ENCODE measurements at places on chromosomes 7 and 10.

DNA sequence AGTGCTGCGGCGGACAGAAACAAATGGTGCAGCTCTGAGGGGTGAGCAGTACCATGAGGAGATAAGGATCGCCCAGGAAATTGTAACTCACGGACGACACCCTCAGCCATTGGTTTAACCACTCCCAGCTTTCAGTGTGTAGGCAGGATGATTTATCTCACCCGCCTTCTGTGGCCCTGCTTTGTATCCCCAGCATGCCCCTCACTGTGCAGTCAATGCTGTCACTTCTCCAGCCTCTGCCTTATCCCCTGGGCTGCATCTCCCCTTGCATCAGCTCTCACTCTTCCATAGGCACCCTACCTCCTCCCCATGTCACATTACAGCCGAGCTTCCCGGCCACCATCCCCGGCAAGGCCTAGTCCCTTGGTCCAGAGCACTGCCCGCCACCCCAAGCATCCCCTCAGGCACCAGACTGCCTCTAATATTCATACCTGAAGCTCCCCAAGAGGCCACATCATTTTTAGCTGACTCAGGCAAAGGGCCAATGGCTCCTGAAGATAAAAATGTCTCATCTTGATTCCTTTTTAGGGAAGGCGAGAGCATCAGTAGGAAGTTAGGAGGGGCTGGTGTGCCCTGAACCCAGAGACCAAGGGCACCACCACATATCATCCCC is 77.1 kb downstream of the CARD11 start:
- DNase-seq = no peak

DNA sequence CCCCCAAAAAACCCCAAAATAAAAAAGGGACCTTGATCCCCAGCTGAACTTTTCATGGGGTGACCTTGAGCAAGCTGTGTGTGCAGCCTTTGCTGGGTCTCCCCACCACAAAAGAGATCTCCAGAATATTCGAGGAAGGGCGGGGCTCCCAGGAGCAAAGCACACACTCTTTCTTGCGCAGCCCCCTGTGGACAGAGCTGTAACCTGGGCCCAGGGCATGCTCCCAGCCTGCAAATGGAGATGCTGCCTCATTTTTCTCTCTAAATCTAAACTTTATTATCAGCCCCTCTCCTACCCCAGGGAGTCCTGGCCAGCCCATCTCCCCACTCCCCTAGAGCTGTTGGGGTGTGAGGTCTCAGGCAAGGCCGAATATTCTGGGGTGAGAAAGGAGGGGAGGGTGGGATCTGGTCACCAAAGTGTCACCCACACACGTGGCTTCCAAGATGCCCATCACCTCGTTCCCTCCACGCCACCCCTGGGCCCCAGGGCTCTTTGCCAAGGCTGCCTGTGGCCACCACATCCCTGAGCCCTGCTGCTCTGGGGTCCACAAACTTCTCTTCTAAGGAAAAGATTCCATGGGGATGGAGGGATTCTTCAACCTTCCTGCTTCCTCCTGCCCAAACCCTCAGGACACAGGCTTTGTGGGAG is 1.7 kb upstream of the CALML3 start:
- no peak for DNase-seq

- no peak for DNase-seq
These were observed 3.1 kb upstream of the SMURF1 start for GRCh38 chr7:99146979-99147378.

- DNase-seq = no peak
These were observed 13.9 kb downstream of the TET1 start for GRCh38 chr10:68574051-68574450.

DNA sequence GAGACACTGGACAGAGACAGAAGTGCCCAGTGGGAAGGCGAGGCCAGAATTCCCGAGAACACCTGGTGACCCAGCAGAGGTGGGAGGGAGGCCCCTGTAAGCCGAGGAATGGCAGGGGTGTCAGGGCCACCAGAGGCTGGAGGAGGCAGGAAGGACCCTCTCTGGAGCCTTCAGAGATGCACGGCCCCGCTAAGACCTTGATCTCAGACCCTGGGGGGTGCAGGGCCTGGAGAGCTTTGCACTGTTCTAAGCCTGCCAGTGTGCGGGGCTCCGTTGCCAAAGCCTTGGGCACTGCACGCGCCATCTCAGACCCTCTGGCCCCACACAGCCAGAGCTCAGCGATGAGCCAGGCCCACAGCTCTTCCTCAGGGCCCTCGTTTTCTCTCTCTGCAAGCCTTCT is 557.1 kb downstream of the PTPRN2 start:
- no peak for DNase-seq

- no peak for DNase-seq
These were observed 27.9 kb upstream of the SLC35G1 start for GRCh38 chr10:93865794-93866425.

DNA sequence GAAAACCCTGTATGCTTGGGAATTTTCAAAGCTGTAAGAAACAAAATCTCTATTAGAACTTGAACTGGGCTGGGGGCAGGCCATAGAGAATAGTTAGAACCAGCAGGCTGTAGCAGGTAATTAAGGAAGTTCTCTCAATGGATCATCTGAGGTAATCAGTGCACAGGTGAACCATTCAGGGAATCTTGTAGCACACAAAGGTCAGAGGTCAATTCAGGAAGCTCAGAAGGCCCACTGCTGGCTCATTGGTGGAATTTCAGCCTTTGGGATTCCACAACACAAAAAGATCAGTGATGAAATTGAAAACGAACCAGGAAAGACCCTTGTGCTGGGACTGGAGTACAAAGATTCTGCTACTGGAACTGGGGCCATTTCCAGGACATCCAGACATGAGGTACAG is 82.0 kb downstream of the TMEM168 start:
- no peak for DNase-seq

GRCh38 chr7:75776295-75776971 is 4.4 kb upstream of the CCL26 start:
- DNase-seq = peak; percentile 65

DNA sequence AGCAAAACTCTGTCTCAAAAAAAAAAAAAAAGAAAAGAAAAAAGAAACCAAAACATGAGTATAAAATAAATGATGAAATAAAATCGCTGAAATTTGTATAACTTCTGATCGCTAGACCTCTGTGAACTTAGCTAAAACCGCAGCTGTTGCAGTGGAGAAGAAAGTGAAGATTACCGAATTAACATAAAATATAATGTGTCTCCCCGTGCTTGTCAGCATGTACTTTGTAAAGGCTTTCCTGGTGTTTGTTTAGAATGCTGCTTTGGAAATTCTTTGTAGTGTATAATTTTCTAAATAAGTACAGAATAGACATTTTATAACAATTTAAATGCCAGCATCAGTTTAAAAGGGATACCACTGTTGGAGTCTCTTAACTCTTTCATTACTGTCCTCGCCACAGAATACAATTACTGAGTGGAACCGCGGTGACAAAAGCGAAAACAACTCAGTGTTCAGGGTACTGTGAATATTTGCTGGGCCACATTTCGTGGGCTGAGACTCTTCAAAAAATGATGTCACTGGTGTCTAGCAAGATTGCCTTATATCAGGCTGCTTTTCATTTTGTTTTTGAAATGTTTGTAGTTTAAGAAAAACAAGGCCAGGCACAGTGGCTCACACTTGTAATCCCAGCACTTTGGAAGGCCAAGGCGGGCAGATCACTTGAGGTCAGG is 167.7 kb downstream of the NSUN6 start:
- DNase-seq = no peak

DNA sequence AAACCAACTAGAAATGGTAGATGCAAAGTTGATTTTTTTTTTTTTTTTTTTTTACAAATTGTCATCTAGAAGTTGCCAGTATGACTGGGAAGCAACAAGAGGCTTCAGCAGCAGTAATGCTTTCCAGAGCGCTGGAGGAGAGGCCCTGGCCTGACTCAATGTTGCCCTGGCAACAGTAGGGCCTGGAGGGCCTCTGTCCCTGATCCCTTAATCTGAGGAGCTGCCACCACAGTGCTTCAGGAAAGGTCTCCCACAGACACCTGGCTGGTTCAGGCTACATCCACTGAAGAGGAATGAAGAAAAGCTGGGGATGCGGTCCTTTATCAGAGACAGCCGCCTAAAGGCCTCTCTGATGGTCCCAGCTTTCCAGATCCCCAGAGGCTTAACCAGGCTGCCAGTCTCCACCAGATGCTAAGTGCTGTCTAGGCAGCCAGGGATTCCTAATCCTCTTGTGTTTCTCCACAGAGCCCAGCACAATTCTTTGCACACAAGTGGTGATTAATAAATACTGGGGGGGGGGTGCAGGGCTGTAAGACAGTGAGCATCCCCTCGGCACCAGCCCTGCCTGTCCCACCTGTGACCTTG is 33.7 kb downstream of the ZNF777 start:
- DNase-seq = no peak

DNA sequence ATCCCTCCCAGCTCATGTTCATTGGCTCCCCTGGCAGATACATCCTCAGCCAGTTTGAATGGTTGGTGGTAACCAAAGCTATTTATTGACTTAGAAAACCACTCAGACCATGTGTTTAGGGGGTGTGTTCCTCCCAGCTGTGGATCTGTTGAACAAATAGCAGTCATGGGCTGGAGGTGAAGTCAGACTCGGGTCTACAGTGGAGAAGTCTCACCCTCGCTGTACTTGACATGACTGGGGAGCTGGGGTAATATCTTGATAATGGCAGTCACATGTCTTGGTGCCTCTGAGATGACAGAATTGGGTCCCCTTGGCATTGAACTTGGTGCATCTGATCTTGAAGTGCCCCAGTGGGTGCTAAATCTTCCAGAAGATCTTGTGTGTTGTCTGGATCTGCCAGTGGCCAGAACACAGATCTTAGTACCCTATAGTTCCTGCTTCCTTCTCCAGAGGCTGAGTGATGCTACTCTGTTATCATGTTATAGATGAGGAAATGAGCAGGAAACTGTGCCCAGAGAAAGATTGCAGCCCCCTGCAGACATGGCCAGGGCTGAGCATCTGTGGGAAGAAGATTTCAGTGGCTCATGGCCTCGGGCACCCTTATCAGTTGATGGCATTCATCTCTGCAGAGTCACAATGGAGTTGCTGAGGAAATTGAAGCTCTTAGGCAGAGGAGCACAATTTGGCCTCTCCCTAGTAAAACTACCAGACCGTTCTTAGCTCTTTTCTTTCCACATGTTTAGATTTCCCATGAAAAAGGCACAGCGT is 50.4 kb downstream of the ADRA2A start:
- no peak for DNase-seq

- DNase-seq = peak; percentile 85
These were observed 33.0 kb downstream of the MAGI2 start for GRCh38 chr7:79420464-79420863.

DNA sequence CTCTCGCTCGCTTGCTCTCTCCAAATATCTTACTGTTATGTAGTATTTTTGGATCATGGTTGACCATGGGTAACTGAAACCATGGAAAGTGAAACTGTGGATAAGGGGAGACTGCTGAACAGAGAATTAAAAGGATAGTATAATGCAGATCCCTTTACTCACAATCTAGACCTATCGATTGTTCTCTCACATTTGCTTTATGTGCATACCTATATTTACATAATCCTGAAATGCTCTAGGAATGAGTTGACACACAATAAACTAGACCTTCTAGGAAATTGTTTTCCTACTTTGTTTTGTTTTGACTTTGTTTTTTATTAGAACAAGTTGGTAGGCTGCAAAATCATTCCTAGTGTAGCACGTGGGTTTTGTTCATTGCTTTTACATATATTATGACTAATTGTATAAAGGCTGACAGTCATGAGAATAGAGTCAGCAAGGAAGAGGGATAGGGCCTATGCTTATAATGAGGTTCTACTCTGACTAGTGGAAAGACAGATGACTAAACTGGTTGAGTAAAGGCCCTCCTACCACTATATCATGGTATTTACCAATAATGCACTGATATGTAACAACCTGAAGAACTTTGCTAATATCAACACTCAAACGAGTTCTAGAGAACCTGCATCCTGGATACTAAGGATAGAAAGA is 175.3 kb upstream of the TARP start:
- DNase-seq = no peak

- DNase-seq = no peak
These were observed 14.1 kb upstream of the PPA1 start for GRCh38 chr10:70247360-70247759.

GRCh38 chr7:85673876-85674275 is 487.0 kb upstream of the SEMA3D start:
- DNase-seq = no peak

DNA sequence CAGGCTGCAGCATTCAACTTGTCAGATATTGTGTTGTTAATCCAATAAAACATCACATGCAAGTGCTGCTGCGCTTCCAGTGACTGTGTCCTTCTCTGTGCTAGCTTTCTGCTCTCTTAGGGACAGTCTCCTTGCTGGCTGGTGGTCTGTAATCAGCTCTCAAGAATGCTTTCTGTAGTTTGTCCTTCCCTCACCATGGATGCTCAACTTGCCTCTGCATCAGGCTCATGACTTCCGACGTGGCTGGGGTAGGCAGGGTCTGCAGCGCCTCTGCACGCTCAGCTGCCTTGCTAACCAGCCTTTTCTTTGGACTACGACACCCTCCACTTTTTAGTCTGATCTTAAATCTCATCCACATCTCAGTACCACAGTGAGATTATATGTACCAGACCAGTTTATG is 58.3 kb downstream of the MMRN2 start:
- DNase-seq = no peak

DNA sequence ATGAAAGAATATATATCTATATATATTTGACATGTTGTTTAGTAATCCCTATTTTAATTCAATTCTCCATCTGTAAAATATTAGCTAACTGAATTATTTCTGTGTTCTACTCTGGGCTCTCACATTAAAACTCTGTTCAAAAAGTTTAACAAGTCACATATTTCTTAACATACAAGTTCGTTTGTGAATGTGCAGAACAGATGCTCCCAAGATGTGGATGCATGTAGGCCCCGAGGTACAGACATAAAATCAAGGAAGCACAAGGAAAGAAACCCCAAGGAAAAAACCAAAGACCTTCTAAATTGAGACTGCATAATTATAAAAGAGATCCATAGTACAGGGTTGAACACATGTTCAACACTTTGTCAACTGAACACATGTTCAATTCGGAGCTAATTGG is 175.1 kb downstream of the LRRTM3 start:
- DNase-seq = no peak

DNA sequence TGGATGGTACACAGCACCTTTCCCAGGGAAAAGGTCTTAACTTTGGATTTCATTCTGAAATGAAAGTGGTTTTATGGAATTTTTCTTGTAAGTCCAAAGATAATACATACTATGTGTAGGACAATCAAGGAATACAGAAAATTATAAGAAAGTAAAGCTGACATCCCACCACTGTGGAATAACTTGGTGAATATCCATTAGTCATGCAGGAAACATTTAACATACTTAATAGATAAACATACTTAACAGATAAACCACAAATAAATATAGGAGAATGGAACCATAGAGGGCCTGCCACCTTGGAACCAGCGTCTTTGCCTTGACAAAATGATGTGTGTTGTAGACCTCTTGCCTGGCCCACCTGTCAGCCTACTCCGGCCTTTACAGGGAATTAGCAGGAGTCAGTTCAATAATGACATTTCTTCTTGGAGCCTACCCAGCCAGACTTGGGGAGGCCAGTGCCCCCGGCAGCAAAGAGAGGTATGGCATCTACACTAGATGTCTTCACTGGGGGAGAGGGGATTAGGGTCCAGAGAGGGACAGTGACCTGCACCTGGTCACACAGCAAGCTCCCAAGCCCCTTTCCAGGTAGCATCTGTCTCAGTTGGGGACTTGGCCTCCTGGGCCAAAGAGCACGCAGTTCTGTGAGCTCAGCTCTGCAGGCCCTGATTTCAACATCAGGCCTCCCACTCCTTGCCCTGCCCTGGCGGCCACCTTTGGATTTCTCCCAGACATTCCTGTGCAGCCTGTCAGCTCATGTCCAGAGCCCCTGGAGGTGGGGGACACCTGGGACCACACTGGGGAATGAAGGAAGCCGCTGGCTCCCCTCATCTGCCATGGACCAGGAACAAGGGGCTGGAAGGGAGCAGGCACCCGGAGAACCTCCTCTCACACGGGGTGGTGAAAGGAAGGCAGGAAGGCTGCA is 112.6 kb upstream of the PPIF start:
- peak; percentile 40 for DNase-seq

- no peak for DNase-seq
These were observed 51.5 kb downstream of the RSU1 start for GRCh38 chr10:16765509-16766375.
